Hindlimb muscle (tissue), 1 donor: ENCODE measurements at places on chromosomes 16 and 17. TPM values are rescaled to one million over a fixed set of nuclear protein-coding genes. Genes with fewer than 3 reads are reported as not detected.

GRCh38 chr16:8512941-8513624 lies 77.2 kb downstream of the TMEM114 start:
- no peak for DNase-seq

- no peak for DNase-seq
Measured at GRCh38 chr17:77120868-77121267, 19.9 kb upstream of the SEC14L1 start.

GRCh38 chr16:3059041-3059722 lies 6.3 kb upstream of the IL32 start:
- peak; percentile 91 for DNase-seq

DNA sequence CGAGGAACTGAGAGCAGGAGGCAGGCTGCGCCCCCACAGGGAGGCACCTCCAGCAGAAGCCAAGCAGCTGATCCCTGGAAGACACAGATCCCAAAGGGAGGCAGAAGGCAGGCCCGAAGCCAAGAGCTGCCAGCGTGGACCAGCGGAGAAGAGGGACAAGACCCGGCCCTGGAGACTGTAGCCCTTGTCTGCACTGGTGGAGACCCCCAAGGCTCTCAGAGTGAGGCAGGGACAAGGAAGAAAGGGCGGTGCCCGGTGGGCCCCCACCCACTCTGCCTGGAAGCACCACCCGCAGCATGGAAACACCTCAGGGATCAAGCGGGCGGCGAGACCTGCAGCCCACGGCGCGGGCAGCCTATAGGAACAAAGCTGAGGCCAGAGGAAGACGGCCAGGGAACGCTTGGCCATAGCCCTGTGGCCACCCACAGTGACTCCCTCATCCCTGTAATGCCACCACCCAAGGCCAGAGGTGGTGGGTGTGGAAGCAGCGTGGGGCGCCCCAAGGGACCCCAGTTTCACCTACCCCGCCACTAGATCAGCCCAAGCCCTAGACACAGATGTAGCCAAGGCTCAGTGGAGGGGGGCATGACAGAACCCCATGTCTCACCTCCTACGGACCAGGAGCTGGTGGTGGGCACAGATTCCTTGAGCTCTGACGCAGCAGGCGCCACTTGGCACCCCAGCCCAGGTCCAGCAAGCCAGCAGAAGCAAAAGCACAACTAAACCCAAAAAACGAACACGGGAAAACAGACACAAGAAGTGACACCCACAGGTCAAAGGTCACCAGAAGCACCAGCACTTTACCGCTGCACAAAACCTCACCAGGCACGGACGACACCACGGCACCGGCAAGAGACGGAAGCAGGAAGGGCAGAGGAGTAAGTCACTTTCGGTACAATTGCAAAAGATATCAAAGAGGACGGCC lies 2.9 kb upstream of the SIRT7 start:
- DNase-seq: no peak

DNA sequence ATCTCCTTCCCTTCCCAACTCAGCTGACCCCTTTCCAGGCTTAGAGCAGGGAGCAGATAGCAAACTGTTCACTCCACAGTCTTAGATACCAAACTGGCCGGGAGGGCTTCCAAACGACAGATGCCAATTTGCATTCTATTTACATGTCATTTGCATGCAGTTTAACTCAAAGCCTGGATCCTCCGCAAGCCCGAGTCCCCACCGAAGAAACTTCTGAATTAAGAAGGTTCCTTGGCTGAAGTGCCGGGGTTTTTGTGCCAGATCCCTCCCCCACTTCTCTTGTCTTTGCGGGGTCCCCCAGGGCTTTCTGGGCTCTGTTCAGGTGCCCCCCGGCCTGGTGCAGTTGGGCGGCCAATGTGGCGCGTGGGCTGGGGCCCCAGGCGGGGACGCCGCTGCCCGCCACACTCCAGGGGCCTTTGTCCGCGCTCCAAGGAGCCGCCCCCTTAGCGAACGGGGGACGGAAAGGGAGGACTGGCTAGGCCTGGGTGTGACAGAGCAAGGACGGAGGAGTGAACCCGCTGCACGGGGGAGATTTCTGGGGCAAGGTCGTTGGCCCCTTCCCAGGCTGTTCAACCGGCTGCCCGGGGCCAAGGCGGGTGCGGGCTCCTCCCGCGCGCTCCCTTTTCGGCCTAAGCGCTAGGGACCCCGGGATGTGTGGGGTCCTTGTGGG lies 1.2 kb downstream of the GPRC5B start:
- peak; percentile 54 for DNase-seq

DNA sequence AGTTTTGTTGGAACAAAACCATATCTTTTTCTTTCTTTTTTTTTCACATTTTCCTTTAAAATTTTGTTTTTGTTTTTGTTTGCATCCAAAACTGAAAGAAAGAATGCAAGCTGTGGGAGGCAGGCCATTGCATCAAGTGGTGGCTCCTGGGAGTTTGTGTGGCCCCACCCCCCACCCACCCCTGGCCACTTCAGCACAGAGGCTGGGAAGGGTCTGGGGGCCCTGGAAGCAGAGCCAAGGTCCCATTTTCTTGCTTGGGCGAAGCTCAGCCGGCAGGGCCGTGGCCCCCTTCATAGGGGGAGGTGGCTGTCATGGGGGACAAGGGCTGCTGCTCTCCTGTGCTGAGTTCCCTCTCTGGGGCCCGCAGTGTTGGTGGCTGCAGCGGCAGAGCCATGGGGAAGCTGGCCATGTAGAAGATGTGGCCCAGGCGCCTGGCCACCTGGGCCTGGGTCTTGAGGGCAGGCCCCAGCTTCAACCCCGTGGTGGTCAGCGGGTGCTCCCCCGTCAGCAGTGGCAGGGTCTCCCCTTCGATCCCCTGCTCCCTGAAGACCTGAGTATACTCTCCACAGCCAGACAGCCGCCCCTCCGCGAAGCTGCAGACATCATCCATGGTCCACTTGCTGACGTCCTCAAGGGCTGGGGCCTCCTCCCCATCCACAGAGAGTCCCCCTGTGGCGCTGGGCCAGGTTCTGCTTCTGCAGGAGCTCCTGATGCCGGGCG lies 19.8 kb downstream of the PAFAH1B1 start:
- no peak for DNase-seq

The PITPNM3 gene
- 5.9 TPM for polyA plus RNA-seq
